ENCODE measurements at places on chromosomes 12 and 14.
A peak's percentile ranks its signal among the peaks of the same experiment; 100 is the strongest.

- DNase-seq, result no peak
Measured at GRCh38 chr14:34303811-34304210, 158.2 kb downstream of the SPTSSA start.

- DNase-seq, result no peak
Measured at GRCh38 chr12:127717278-127717677, 549.7 kb upstream of the TMEM132C start.

DNA sequence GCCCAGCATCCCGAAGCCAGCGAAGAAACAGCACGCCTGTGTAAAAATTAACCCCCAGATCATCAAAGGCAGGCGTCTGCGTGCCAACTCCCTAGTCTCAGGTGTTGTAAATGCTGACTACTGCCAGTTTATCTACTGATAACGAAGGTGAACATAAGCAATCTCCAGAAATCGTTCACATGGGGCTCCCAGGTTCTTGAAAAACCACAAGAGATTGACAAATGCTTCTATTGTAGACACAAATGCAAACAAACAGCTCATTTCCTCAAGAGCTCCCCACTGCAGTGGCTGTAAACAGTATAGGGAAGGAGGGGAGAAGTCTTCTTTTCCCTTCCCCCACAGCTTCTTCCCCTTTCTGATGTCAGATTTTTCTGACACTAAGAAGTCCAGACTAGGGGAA is 5.3 kb upstream of the PLEKHG3 start:
- DNase-seq, result no peak

DNA sequence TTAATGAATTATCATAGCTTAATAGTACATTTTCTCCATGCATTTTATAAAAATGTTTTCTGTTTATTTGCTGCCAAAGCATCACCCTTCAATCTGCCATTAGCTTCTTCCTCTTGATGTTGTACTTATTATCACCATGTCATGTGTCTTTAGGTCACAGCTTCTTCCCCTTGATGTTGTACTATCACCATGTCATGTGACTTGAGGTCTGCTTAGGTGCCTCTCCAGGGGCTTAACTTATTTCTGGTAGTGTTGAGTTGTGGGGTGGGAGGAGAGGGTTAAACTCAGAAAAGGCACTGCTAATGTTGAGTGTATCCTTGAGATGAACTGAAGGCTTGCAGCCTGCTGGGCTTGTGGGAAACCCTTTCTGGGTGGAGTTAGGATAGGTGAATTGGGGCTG is 87.8 kb downstream of the DAAM1 start:
- DNase-seq, result no peak

DNA sequence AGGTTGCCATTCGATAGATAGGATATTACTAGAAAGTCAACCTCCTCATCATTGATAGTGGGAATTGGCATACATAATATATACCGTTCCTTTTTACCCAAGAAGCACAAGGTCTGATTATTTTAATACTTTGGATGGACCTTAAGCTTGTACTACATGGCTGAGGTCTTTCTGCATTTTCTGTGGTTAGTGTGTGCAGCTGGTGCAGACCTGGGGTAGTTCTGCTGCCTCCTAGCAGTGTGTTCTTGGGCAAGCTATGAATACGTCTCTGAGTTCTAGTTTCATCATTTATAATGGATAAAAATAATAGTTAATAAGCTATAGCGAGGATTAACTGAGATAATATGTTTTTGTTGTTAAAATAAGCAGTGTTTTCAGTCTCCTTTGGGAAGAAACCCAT is 2.2 kb downstream of the ZDHHC17 start:
- no peak for DNase-seq

DNA sequence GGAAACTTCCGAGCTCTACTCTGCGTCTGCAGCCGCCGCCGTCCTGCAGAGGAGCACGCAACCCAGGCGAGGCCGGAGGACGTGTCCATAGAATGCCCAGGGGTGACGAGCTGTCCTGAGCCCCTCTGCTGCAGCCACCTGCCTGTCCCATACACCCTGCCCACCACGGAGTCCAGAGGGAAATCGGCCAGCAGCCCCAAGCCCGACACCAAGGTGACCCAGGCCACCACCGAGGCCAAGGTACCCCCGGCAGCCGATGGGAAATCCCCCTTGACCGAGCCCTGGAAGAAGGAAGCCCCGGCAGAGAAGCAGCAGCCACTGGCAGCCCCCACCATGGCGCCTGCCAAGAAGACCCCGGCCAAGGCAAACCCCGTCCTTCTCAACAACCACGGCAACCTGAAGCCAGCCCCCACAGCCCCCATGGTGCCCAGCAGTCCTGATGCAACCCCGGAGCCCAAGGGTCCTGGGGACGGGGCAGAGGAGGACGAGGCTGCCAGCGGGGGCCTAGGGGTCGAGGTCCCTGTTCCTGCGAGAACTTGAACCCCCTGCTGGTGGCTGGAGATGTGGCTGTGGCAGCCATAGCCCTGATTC is 128.7 kb upstream of the C14orf180 start:
- DNase-seq, result peak; percentile 41

DNA sequence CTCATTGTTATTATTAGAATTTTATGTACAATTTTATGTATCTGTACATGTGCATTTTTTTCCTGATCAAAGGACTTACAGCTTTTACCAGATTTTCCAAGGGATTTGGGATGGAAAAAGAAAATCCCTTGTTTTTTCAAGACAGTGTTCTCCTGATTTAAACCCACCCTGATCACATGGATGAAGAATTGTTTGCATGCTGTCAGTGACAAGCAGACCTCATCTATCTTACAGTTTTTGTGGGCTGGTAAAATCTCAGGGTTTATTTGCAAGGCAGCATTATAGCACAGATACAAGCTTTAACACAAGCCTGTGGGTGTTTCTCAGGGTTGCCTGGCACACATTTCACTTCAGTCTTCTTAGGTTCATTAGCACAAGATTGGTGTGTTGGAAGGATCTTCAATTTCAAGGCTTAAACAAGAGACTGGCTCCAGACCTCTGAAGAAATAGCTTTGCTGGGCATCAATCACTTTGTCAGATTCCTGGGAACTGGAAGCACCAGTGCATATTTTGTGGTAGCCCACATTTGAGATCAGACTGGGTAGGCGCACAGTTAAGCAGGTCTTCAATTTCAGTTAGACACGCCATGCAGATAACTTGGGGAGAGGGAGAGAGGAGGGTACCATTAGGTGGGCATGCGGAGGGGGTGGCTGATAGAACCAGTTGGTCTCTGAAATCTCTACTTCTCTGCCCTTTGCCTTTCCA is 118.0 kb downstream of the TBX5 start:
- DNase-seq, result no peak

- DNase-seq, result no peak
Measured at GRCh38 chr14:85917716-85918115, 387.8 kb downstream of the FLRT2 start.

DNA sequence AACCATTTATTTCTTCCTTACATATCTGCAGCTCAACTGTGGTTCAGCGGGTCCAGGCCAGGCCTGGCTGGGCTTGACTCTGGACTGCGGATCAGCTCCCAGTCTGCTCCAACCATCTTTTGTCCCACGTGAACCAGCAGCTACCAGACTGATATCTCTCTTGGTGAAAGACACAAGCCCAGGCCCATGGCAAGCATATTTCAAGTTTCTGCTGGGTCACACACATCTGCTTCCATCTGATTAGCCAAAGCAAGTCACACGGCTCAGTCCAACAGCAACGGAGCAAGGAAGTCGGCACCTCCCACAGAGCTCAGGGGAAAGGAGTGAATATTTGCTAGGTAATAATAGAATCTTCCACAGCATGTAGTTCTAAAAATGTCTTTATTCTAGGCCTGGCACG is 24.7 kb upstream of the MARK3 start:
- DNase-seq, result no peak

DNA sequence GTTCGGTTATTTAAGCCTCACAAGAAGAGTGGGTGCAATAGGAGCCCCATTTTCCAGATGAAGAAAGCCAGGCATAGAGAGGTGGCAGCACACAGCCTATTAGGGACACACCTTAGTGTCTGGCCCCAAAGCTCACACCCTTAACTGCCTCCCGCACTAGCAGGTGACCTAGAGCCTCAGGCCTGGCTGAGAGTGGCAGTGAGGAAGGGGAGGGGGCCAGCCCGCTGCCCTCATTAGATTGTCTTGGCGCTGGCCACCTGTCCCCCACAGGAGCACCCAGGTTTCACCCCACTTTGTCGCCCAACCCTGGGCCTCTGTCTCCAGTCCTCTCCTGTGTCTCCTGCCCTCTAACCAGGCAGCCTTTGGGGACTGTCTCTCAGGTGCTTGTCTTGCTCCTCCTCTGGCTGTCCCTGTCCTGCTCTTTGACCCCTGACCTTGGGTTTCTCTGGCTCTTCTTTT is 18.5 kb upstream of the PGF start:
- no peak for DNase-seq

GRCh38 chr14:23086565-23086964 is 8.4 kb downstream of the ACIN1 start:
- peak; percentile 42 for DNase-seq

DNA sequence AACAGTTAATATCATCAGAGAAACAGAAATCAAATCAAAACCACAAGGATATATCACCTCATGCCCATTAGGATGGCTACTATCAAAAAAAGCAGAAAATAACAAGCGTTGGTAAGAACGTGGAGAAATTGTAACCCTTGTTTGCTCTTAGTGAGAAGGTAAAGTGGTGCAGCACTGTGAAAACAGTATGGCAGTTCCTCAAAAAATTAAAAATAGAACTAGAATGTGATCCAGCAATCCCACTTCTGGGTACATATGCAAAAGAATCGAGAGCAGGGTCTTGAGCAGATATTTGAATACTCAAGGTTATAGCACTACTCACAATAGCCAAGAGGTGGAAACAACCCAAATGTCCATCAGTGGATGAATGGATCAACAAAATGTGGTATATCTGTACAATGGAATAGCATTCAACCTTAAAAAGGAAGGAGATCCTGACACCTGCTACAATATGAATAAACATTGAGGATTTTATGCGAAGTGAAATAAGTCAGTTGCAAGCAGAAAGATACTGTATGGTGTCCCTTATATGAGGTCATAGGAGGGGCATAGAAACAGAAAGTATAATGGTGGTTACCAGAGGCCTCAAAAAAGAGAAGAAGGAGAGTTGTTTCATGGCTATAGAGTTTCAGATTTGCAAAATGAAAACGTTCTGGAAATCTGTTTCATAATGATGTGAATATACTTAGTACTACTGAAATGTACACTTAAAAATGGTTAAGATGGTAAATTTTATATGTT is 131.0 kb upstream of the EEA1 start:
- DNase-seq, result no peak

DNA sequence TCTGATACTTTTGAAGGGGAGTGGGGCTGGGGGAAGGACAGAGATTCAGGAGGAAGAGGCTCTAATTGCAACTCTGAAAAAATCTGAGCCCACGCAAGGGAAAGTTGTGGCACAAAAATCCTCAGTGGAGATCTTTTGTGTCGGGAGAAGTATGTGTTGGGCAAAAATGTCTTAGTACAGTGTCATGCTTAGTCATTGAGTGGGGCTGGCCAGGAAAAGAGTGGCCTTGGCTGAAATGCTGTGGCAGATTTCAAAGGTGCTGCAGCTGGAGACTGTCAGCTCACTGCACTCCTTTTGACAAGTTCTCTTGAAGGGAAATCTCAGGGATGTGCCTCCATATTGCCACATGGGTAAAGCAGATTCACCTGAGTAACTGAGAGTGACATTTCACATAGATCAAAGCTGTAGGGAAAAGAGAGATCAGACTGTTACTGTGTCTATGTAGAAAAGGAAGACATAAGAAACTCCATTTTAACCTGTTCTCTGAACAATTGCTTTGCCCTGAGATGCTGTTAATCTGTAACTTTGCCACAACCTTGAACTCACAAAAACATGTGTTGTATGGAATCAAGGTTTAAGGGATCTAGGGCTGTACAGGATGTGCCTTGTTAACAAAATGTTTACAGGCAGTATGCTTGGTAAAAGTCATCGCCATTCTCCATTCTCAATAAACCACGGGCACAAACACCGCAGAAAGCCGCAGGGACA is 36.0 kb upstream of the GLIPR1 start:
- DNase-seq, result no peak

GRCh38 chr12:50102646-50103309 is 1.0 kb upstream of the GPD1 start:
- DNase-seq, result no peak

DNA sequence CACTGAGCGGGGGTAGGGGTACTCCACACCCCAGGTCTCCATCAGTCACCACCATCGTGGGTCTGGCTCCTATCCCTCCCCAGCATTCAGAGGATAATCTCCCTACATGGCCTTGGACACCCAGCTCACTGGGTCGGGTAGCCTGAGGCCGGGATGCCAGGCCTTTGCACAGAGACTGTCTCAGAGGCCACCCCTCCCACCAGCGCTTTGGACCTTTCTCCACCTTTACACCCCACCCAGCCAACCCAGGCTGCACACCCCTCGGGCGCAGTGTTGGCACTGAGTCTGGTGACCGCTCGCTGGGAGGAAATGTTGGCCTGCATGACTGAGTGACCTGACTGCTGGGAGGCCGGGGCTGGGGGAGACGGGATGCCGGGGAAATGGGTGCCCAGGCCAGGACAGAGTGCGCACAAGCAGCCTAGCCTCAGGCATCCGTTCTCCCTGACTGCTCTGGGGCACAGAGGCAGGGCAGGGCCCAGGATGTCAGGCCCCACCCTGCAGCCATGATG is 10.6 kb upstream of the LBHD2 start:
- no peak for DNase-seq

GRCh38 chr14:87139299-87139698 is 853.7 kb downstream of the GALC start:
- no peak for DNase-seq

- DNase-seq, result no peak
Measured at GRCh38 chr12:29622251-29622650, 124.8 kb upstream of the OVCH1 start.

- DNase-seq, result no peak
Measured at GRCh38 chr14:100783630-100784370, 42.1 kb upstream of the MEG3 start.

GRCh38 chr12:40560848-40561247 is 131.4 kb upstream of the CNTN1 start:
- DNase-seq, result no peak

DNA sequence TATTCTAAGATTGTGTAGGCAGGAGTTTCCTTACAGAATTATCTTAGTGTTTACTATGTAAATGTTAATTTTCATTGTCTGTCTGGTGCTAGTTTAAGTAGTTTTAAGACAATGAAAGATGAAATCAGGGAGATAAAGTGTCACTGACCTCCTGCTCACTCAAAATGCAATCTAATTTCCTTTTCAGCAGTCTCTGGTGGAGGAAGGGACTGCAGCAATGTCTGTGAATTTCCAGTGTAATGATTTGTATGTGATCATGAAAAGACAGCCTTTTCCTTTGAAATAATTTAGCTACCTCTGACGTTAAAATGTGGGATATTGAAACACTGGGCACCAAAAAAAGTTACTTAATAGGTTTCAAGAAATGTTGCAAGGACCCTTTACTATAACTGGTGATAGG is 779.7 kb upstream of the FLRT2 start:
- no peak for DNase-seq

Measured in activated CD8-positive, alpha-beta memory T cell treated with anti-CD3 and anti-CD28 coated beads for 24 hours (primary cell).